ENCODE measurements at places on chromosomes 11 and 22.

DNA sequence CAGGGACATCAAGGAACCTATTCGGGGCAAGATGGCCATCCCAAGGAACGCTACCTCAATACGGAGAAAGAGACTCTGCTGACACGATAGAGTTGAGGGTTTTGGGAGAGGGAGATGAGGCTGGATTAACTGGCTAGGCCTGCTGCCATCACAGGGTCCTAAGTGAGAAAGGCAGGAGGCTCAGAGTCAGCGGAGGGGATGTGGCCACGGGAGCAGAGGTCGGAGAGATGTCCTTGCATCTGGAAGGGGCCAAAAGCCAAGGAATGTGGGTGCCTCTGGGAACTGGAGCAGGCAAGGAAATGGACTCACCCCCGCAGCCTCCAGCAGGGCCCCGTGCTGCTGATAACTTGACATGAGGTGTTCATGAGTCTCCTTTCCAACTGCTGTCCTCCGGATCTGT lies 31.0 kb upstream of the RFPL3 start:
- no peak for DNase-seq

DNA sequence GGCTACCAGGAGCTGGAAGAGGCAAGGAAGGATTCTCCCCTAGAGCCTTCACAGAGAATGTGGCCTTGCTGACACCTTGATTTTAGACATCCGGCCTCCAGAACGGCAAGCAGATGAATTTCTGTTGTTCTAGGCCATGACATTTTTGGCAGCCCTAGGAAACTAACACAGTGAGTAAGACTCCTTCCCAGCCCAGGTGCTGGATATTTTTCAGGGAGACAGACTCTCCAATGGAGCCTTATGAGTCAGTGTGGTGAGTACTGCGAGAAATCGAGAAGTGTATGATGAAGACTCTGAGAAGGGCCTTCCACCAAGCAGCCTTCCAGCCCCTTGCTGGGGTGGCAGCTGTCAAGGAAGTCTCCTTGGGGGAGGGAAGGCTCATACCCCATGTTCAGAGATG lies 114.4 kb downstream of the OSBP2 start:
- DNase-seq, result no peak

GRCh38 chr11:80816966-80817365 lies 1376.1 kb upstream of the TENM4 start:
- DNase-seq, result no peak

- DNase-seq, result no peak
Measured at GRCh38 chr22:17107547-17107810, 13.7 kb downstream of the TMEM121B start.

DNA sequence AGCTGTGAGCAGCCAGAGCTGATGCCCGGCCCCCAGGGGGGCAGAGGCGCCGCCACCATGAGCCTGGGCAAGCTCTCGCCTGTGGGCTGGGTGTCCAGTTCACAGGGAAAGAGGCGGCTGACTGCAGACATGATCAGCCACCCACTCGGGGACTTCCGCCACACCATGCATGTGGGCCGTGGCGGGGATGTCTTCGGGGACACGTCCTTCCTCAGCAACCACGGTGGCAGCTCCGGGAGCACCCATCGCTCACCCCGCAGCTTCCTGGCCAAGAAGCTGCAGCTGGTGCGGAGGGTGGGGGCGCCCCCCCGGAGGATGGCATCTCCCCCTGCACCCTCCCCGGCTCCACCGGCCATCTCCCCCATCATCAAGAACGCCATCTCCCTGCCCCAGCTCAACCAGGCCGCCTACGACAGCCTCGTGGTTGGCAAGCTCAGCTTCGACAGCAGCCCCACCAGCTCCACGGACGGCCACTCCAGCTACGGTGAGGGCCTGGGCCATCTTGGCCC lies 6.1 kb downstream of the CDC42EP1 start:
- DNase-seq, result no peak

- DNase-seq, result no peak
Measured at GRCh38 chr11:71194710-71195109, 57.7 kb downstream of the SHANK2 start.

DNA sequence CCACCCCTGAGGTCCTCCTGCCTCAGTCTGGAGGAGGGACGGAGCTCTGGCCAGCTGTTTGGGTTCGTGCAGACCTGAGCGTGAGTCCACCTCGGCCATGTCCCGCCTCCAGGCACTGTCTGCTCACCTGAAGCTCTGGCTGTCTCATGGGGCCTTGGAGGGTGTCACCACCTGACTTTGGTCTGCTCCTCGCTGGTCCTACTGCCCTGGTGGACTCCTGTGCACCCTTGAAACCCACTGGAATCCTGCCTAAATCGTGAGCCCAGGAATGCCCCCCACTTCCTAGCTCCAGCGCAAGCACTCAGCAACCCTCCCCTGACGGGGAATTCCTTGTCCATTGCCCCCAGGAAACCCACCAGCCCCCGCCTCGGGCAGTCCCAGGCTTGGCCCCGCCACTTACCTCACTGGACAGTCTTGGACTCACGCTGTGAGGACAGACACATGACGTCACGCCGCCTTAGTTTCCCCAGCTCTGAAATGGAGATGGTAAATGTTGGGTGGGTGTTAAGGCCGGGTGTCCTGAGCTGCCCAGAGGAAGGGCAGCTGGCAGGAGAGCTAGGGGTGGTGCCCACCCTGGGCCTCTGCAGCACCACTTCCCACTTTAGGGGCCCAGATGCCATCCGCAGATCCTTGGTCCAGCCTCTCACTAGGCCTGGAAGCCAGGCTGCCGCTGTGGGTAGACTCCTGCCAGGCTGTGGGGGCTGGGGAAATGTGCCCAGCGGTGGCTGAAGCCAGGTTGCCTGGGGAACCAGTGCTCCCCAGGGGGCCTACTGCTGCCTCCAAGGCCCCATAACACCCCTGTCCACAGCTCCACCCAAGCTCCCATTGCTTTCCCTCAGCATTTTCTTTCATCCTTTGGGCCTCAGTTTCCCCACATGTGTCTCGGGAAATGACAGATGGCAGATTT lies 18.2 kb upstream of the TBX1 start:
- DNase-seq, result no peak

- no peak for DNase-seq
Measured at GRCh38 chr11:95715777-95716241, 73.8 kb downstream of the FAM76B start.

DNA sequence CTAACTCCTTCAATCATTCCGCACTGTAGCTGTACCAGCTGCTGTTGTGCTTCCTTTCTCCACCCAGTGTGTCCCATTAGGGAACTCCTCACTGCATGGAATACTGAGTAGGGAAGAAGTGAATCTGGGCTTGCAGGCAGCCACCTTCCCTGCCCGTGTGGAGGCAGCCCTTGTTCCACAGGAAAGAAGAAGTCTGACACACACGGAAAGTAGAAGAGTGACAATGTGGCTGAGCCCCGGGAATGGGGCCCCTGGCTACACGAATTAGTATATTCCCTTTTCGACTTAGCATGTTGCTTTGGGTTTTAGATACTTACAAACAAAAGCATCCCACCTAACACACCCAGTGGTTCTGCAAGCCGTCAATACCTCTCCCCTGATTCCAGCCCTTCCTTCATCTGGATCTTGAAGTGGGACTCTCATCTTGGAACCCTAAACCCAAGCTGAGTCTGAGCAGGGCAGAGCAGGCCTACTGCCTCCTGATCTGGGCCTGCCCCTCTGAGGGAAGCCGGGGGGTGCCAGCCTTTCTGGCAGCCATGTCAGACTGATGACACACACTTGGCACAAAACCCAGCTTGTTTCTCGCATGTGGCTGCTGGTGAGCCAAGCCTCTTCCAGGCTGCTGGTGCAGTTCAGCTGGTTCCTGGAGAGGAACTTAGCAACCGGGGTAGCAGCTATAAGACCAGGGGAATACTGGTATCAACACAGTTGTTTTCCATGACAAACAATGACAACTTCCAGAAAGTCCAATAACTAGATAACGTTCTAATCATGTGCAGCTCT lies 71.6 kb downstream of the C11orf58 start:
- DNase-seq, result peak; percentile 11

DNA sequence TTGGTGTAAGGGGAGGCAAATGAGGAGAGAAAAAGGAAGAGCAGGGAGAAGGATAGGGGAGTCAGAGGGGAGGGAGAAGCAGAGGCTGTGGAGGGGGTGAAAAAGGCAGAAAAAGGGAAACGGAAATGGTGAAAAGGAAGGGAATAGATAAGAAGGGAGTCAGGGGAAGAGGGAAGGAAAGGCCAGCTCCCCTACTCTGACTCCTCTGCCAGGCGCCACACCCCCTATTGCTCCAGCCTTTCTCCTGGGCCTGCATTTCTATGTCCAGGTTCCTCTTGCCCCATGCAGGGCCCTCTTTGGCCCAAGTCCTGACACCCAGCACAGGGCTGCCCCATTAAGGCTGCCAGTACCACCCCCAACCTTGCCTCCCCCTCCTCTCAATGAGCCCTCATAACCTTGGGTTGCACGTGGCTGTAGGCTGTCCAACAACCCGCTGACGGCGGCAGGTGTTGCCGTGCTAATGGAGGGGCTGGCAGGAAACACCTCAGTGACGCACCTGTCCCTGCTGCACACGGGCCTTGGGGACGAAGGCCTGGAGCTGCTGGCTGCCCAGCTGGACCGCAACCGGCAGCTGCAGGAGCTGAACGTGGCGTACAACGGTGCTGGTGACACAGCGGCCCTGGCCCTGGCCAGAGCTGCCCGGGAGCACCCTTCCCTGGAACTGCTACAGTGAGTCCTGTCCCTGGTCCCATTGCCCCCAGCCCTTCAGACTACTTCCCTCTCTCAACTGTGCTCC lies 3.4 kb upstream of the NHERF4 start:
- no peak for DNase-seq

- DNase-seq, result no peak
Measured at GRCh38 chr11:79026803-79027445, 413.9 kb downstream of the TENM4 start.

- no peak for DNase-seq
Measured at GRCh38 chr11:101254037-101254436, 124.4 kb upstream of the PGR start.

DNA sequence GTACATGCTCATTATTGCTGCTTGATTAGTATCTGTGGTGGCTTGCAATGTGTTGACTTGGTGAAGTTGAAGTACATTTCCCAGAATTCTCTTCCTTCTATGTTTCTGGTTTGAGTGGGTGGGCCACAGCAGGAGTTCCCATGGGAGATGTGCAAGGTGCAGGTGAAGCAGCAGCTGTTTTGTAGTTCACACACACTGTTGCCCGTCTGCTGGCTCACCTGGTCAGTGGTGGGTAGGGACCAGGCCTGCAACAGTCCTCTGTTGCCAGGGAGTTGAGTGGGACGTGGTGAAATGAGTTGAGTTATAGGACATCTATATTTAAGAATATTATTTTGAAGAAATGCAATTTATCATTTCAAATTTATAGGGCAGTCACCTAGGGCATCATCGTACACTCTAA lies 417.4 kb downstream of the TMEM135 start:
- no peak for DNase-seq

Measured in ACHN (cell line).